ENCODE measurements at places on chromosomes 3 and 15.

DNA sequence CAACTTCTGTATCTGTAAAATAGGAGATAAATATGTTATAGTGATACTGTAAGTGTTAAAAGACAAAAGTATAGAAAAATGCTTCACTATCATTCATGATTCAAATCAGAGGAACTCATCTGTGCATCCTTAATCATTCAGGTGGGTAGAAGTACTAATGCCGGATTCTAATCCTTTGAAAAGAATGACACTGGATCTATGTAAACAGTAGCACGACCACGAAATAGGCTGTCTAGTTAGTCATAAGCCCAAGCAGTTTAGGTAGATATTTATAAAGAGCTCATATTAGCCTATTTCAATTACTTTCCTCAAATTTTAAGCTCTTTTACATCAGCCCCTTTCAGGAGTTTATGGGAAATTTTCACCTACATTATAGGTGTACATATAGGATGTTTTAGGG is 437.9 kb downstream of the SOX2 start:
- DNase-seq = no peak

DNA sequence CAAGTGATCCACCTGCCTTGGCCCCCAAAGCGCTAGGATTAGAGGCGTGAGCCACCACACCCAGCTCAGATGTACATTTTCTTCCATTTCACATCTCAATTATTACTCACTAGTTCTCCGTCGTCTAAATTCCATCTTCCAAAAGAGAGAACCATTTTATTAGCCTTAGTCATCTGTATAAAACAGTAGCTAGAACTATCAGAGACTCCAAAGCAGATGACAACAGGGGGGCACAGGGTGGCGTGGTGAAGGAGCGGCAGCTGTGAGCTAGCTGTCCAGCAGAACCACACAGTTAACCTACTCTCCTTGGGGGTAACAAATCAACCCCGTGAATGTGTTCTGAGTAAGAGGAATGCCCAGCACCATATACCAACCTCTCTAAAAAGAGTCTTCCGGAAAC is 7.1 kb downstream of the SLC25A20 start:
- DNase-seq = no peak

DNA sequence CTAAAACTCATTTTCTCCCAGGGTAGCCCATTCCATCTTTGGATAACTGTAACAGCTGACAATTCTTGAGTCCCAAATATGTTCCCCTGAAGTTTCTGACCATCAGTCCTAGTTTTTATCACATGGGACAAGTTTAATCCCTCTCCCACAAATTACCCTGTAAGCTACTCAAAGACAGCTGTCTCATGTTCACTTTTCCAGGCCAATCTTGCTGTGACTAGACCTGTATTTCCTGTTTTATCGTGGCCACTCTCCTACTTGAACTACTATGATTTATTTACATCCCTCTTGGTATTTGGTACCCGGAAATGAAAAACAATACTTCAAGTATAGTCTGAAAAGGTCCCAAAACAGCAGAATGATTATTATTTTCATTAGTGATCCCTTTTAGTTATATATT is 95.1 kb upstream of the MEX3B start:
- DNase-seq = no peak

DNA sequence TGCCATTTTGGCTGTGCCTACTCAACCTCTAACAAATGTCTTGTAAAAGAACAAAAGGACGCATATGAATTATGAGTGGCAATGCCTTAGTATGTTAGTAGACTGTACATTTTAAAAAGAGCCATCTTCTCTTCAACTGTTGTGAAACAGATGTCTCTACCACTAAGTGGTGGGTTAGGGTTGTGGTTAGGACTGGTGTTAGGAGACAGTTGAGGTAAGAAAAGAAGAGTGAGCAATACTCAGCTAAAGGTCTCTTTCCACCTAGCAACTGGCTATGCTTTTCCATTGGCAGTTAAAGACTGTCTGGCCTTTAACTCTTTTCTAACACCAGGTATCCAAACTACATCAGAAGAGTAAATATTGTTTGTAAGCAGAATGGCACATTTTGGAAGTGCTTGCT is 221.7 kb upstream of the TBC1D5 start:
- no peak for DNase-seq

- DNase-seq = no peak
Observed at GRCh38 chr15:38992506-38992905, 427.9 kb upstream of the RASGRP1 start.

DNA sequence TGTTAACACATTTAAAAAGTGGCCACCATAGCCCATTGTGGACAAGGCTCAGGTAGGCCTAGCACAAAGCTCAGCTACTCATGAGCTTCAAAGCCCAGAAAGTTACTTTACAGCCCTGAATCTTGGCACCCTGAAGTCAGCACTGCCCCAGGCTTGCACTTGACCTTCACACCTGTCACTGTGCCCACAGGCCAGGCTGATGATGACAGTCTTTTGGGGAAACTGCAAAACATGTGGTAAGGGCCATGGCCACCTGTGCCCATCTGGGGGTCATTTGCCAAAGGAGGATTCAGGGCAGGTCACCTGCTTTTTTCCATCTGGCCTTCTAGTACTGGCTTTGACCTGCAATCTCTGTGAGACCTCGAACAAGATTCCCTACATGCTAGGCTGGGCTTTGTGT is 11.0 kb downstream of the CHDH start:
- DNase-seq = no peak

DNA sequence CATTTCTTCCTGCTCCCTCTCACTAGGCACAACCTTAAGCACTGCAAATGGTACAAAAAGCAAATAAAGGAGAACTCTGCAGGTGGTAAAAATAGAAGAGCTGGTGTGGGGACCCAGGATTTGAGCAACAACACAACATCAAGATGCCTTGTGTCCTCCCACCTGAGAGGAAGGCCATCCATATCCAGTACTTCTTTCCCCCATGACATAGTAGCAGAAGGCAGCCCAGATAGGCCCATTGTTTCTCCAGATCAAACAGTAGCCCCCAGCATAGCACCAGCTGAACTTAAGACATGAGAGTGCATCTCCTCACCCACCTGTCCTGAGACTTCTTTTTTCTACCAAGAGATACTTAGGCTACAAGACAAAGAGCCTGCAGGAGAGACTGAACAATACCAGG is 180.5 kb downstream of the GOLGA6L6 start:
- DNase-seq = no peak

DNA sequence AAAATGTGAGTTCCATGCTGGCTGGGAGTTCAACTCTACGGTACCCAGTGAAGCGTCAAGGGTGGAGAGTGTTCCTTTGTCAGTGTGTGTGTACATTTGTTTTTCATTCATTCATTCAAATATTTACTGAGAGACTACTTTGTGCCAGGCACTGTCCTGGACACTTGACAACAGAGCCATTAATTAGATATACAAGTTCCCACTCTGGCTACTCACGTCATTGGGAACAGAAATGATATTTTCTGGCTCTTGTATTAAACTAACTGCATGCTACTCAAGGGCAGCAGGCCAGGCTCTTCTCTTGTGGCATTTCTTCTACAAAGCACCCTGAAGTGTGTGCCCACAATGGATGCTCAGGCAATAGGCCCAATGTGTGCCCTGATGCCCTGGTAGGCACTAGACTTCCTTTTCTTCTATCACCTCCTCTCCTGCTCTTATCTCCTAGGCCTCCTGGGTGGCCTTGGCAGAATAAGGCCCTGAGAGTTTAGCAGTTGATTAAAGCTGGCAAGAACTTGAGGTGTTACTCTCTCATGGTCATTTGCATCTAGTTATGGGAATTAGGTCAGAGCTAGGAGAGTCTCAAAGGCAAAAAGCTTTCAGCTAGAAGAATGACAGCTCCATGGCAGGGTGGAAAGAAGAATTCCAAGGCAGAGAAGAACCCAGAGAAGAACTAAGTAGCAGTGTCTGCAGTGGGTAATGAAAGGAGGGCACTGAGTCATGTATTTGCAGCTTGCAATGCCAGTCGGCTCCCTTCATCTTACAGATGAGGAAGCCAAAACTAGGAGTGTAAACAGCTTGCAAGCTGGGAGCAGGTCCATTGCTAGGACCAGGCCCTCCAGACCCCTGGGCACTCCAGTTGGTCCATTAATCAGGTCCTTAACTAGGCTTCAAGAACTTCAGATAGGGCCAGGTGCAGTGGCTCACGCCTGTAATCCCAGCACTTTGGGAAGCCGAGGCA is 14.0 kb upstream of the SMAD3 start:
- DNase-seq = no peak

DNA sequence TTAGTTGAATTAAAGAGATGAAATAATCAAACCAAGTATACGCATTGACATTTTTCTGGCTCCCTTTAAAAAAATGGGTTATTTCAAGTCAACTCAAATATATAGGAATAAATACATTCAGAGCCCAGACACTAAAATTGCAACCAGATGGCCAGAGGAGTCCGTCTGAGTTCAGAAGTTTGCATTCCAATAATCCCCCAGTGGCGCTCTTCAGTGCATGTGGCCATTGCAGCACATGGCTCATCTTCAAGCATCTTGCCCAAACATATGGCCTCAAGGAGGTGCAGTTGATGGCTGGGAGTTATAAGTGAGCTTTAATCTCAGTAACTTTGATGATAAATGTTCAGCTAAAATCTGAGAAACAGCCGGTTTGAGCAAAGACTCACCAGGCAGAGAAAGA is 295.8 kb upstream of the LRRN1 start:
- no peak for DNase-seq

DNA sequence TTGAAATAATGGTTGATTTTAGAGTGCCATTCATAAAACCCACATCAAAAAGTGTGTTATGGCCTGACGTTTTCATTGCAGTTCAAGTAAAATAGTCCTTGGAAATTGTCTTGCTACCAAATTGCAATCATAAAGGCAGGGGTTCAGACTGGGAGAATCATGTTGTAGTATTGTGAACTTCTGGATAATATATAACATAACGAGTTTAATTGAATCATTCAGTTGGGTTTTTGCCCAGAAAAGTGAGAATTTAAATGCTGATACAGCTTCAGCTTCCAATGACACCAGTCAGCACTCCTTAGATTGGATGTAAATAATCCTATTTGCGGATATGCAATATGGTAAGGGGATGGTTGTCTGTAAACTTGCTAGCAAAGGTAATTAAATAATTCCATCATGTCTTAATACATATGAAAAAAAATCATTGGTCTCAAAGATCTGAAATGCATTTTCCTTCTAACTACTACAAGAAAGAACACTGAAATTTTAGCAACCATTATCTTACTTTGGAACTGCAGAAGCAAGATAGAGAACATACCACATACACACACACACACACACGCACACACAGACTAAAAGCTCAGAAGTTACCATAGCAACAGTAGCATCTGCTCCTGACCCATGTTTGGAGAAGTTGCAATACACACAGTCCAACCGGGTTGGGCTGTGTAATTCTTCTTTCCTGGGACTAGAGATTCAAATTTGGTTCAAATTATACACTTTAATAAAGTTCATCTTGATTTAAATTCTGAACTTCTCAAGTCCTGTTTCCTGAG is 686.2 kb upstream of the NR2F2 start:
- no peak for DNase-seq

DNA sequence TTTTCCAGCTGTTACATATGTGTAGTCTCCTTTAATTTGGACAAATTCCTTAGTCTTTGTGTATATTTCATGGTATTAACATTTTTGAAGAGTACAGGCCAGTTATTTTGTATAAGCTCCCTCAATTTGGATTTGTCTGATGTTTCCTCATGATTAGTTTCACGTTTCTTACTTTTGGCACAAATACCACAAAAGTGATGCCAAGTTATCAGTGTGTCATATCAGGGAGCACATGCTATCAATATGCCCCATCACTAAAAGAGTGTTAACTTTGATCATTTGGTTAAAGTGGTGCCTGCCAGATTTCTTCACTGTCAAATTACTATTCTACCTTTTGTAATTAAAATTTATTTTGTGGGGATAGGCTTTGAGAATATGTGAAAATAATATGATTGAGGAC is 14.6 kb downstream of the PCNP start:
- no peak for DNase-seq

GRCh38 chr3:72265256-72266015 is 480.5 kb upstream of the PROK2 start:
- no peak for DNase-seq

DNA sequence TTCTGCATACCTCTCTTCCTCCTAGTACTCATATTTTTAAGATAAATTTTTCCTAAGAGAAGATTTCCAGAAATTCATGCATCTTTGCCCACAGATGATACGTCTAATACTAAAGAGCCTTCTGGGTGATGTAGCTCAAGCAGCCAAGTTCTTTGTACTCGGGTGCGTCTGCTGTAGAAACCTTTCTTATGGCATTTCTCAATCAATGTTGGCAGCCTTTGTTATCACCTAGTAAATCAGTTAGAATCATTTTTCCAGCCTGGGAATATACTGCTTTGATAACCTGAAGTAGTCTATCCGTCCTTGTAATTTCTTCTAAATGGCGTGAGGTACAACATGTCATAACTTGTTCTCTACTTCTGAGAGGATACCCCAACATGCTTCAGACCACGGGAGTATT is 104.5 kb downstream of the GOLIM4 start:
- DNase-seq = no peak

DNA sequence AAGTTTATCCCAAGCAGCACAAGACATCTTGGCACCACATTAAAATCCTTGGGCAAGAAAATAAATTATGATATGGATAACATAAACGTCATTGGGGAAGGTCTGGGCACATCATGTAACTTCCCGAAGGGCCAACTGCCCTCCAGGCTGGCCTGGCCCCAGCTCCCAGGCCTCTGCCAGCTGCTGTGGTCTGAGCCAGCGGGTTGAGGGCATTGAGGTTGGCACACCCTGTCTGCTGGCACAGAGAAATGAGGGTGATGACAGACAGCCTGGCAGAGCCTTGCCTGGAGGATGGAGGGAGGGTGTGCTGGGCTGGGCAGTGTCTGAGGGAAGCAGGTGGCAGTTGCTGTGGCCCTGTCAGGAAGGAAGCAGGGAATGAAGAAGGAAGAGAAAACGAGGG is 3.3 kb upstream of the RBSN start:
- no peak for DNase-seq

GRCh38 chr15:52379395-52380106 is 83.9 kb upstream of the MYO5C start:
- DNase-seq = no peak

GRCh38 chr3:193771011-193771652 is 178.1 kb downstream of the OPA1 start:
- no peak for DNase-seq

- no peak for DNase-seq
Observed at GRCh38 chr3:3353153-3353552, 173.7 kb upstream of the CRBN start.

Data from activated T-cell treated with anti-CD3 and anti-CD28 coated beads for 1 hour (primary cell).